ENCODE measurements at places on chromosomes 5 and 9. TPM values are rescaled to one million over a fixed set of nuclear protein-coding genes. Genes with fewer than 3 reads are reported as not detected.

The FAT2 gene
- total RNA-seq: not detected

The UQCRQ gene
- 1,774 TPM for total RNA-seq

The CCL27 gene
- not detected for total RNA-seq

The SCGB3A2 gene
- not detected for total RNA-seq

The FAM120AOS gene
- total RNA-seq: 28.4 TPM

The INSL4 gene
- total RNA-seq: not detected

The PIP5KL1 gene
- not detected for total RNA-seq

The PHF24 gene
- total RNA-seq: 0.22 TPM

The LHX2 gene
- not detected for total RNA-seq

The NRG2 gene
- 1.9 TPM for total RNA-seq

The SPATA31C1 gene
- not detected for total RNA-seq

The C9 gene
- not detected for total RNA-seq

The GFRA3 gene
- 1.4 TPM for total RNA-seq

The HBEGF gene
- 20.2 TPM for total RNA-seq

The RLN2 gene
- total RNA-seq: not detected

The PRR16 gene
- 12.7 TPM for total RNA-seq

The OR1J2 gene
- total RNA-seq: not detected

The TMEM252 gene
- not detected for total RNA-seq

The SPINK4 gene
- not detected for total RNA-seq

The ARL14EPL gene
- not detected for total RNA-seq

The FOXD4L6 gene
- not detected for total RNA-seq

The PCDHB16 gene
- 2.5 TPM for total RNA-seq

The FOXD4 gene
- not detected for total RNA-seq

The FSTL4 gene
- total RNA-seq: not detected

The ANKRD31 gene
- 0.05 TPM for total RNA-seq

The OR13C9 gene
- not detected for total RNA-seq

The TPPP gene
- total RNA-seq: 34.5 TPM

The INSYN2B gene
- 0.87 TPM for total RNA-seq

The FGF10 gene
- total RNA-seq: 4.4 TPM

The PCDHGA1 gene
- 3.2 TPM for total RNA-seq

The NR2F1-AS1 gene
- total RNA-seq: 0.60 TPM

The FNIP1 gene
- total RNA-seq: 30.8 TPM

The ST8SIA4 gene
- total RNA-seq: 3.4 TPM

The MLANA gene
- not detected for total RNA-seq

The ADAMTSL1 gene
- 1.9 TPM for total RNA-seq

The F12 gene
- not detected for total RNA-seq

The SH3GL2 gene
- total RNA-seq: 0.51 TPM

The FBLL1 gene
- not detected for total RNA-seq

The RICTOR gene
- 26.0 TPM for total RNA-seq

The CDC14B gene
- total RNA-seq: 14.5 TPM

The PCDHGA4 gene
- total RNA-seq: 7.8 TPM

The CDH6 gene
- total RNA-seq: 3.3 TPM

The BRD8 gene
- total RNA-seq: 25.8 TPM

The RETREG1 gene
- total RNA-seq: 197 TPM

The SKIC3 gene
- total RNA-seq: 58.4 TPM

The WNT8A gene
- total RNA-seq: not detected

The MEIKIN gene
- total RNA-seq: not detected

The PCDHB15 gene
- total RNA-seq: 5.8 TPM

The C9orf43 gene
- 0.24 TPM for total RNA-seq

Measured in Right ventricle myocardium inferior (tissue), 1 donor.